ENCODE measurements at places on chromosomes 12 and 14.

DNA sequence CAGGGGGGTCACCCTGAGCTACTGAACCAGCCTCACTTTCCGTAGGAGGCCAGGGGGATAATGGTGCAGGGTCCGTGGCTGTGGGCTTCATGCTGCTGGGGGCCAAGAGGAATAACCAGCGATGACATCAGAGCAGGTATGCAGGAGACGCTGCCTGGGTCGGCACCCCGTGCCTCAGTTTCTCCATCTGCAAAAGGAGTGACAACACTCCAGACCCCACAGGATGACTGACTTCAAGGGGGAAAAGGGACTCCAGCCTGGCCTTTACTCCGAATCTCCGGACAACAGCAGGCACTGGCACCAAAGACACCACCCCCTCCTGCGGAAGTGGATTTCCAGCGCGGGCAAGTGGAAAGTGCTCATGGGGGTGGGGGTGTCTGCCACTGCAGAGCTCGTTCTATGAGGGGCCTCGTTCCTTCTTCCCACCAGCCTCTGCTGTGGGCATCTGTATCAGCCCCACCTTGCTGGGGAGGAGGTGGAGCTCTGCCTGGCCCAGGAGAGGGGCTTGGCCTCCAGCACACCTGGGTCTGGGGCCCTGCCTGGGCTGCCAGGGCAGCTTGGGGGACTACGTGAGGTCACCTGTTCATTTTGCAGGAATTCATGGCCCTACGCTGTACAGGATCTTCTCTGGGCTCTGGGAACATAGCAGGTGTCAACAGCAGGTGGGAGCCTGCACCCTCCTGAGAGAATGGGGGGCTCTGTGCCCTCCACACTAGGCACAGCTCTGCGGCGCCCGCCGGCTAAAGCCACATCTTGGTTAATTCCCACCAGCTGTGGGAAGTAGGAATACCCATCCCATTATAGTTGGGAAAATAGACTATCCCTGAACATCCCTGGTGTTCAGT, 216.6 kb upstream of the C14orf180 start:
- DNase-seq = no peak

DNA sequence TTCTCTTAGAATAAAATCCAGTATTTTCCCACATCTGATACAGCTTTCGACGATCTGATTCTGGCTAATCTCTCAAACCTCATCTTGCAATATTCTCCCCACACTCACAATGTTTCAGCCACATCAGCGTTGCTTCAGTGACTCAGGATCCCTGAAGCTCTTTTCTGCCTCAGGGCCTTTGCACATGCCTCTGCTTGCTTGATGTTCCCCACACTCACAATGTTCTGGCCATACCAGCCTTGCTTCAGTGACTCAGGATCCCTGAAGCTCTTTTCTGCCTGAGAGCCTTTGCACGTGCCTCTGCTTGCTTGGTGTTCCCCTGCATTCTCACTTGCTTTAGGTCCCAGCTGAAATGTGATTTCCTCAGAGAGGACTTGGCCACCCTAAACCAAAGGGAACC, 2.6 kb downstream of the C12orf42 start:
- no peak for DNase-seq

- DNase-seq = no peak
These were observed 163.5 kb downstream of the KITLG start for GRCh38 chr12:88416786-88417185.

GRCh38 chr12:124898923-124899294, 15.5 kb downstream of the UBC start:
- no peak for DNase-seq

DNA sequence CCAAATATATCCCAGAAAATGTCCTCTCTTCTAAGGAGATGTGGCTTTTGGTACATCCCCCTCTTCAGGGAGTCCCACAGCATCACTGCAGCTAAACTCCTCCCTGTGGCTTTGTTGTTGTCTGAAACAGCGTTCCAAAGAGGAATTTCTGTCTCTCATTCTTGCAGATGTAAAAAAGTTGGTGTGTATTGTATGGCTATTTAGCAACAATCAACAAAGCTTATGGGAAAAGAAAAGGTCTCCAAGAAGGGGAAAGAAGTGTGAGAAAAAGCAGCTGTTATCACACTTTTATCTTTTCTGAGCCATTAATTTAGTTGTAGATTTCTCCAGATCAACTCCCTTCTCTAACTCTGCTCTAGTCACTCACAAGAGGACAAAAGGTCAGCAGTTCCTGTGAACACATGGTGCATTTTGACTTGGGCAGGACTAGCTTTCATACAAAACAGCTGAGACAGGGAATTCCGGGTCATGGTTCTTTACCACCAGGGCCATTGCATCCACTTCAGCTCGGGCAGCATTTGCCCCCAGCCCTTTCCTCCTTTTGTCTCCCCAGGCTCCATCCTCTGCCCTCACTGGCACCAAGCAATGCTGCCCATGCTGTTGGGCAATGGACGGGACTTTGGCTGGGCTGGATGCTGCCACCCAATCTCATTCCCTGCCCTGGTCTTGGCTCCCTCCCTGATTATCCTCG, 184.7 kb downstream of the TMX1 start:
- DNase-seq = no peak

GRCh38 chr14:70472253-70473159, 20.5 kb downstream of the ADAM21 start:
- DNase-seq = no peak

DNA sequence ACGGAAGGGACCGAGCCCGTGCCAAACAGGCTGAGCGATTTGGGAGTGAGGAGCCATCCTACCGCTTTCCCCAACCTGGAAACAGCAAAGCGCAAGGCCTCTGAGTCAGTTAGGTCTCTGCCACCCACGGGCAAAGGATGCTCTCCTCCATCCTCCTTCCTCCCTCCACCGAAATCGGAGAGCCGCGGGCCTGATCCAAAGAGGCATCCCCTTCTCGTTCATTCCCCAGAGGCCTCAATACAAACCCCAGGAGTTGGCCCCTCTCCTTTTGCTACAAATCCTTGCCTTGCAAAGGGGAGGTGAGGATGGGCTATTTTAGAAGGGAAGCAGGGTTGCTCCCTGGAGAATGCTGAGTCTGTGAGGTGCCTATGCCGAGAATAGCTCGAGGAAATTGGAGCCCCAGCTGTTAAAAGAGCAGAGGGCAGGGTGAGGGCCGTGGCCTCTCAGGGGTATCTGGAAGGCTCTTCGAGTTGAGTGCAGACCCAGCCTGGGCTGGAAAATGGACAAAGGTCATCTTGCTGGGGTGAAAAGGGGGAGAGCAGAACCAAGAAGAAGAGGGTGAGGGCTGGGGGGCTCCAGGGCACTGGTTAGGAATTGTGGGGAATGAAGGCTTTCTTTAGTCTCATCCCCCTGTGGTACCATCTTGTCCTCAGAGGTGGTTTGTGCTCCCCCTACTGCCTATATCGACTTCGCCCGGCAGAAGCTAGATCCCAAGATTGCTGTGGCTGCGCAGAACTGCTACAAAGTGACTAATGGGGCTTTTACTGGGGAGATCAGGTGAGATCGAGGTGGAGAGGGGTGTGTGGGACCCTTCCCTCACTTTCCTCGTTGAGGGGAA, 1.1 kb downstream of the TPI1 start:
- DNase-seq = peak; percentile 24

DNA sequence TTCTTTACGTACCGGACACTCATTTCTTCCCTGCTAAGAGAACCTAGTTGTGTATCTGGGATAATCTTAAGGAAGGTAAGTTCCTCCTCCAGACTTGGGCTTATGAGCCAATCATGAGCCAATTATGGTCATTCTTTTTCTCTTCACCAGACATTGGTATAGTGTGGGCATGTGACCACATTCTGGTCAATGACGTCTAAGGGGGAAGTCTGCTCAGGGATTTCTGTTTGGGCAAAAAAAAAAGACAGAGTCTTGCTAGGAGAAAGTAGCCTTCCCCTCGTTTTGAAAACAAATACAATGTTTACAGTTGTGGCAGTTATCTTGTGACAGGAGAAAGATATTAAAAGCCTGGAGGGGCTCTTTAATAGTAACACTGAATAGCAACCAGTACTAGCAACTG, 20.1 kb upstream of the PLXNC1 start:
- no peak for DNase-seq

- no peak for DNase-seq
These were observed 71.3 kb downstream of the CHGA start for GRCh38 chr14:92994131-92994676.

- no peak for DNase-seq
These were observed 70.0 kb downstream of the PDE3A start for GRCh38 chr12:20438299-20438779.

DNA sequence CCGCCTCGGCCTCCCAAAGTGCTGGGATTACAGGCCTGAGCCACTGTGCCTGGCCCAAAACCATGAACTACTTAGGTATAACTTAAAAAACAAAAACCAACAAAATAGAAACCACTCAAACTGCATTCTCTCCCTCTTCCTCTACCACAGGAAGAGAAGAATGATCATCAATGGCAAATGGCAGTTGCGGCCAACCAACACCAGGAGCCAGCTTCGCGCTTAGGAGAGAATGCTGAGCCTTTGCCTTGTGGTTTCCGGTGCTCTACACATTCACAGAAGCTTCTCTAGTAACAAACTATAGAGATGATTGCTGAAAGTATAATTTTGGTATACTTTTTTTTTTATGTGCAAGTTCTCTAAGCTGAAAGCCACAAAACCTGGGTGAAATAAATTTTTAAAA, 17.1 kb downstream of the CATSPERB start:
- no peak for DNase-seq

GRCh38 chr14:101198398-101199027, 295.0 kb upstream of the RTL1 start:
- DNase-seq = no peak

GRCh38 chr14:101365329-101366158, 195.8 kb upstream of the DIO3 start:
- DNase-seq = no peak

DNA sequence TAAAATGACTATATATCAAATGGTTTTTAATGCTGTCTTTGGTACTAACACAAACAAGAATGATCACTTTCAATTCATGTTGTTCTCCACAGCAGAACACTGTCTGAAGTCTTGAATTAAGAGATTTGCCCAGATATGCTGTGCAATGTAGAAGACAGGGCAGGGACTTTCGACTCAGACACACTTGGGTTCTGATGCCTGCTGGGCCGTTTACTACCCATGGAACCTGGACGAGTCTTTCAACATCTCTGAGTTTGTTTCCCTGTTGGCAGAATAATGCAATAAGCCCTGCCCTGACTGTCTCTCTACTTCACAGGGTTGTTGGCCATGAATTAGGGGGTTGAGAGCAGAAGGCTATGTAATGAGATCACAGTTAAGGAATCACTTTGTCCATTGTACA, 162.6 kb upstream of the TMPO start:
- no peak for DNase-seq

DNA sequence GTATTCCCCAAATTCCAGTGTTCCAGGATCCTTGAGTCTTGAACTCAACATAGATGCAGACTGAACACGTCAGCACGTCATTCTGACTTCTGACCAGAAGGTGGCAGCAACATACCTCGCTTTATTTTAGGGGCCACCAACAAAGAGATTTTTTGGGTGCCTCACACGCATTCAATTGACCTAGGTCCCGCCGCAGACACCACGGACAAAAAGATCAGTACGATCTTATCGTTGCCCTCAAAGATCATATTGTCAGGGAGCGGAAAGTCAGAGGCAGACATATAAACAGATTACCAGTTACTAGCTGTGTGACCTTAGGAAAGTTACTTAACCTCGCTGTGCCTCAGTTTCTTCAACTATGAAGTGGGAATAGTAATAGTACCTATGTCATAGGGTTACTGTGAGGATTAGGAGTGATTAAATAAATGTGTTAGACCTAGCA, 6.5 kb upstream of the PRPH start:
- DNase-seq = peak; percentile 75

- no peak for DNase-seq
These were observed 74.5 kb downstream of the TMCC3 start for GRCh38 chr12:94575645-94576403.

- no peak for DNase-seq
These were observed 3.9 kb upstream of the DACT1 start for GRCh38 chr14:58633831-58634230.

DNA sequence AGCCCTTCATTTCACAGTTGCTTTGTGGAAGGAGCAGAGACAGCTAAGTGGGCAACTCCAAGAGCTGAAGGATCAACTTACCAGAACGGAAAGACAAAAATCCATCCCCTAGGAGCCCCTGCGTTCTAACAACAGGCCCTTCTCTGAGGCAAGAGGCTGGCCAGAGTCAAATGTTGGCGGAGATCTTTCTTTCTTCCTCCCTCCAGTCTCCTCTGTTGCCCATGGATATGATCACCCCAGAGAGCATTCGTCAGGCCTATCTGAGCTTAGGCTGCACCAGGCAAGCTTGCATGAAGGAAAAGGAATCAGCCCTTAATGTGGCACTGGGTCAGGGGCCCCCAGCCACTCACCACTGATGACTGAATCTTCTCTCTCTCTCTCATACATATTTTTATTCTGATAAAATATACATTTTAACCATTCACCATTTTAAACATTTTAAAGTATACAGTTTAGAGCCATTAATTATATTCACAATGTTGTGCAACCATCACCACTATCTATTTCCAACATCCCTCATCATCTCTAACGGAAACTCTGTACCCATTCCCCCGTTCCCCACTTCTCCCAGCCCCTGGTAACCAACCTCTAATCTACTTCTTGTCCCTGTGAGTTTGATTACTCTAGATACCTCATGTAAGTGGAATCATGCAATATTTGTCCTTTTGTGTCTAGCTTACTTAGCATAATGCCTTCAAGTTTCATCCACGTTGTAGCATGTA, 52.9 kb upstream of the CCND2 start:
- DNase-seq = no peak

DNA sequence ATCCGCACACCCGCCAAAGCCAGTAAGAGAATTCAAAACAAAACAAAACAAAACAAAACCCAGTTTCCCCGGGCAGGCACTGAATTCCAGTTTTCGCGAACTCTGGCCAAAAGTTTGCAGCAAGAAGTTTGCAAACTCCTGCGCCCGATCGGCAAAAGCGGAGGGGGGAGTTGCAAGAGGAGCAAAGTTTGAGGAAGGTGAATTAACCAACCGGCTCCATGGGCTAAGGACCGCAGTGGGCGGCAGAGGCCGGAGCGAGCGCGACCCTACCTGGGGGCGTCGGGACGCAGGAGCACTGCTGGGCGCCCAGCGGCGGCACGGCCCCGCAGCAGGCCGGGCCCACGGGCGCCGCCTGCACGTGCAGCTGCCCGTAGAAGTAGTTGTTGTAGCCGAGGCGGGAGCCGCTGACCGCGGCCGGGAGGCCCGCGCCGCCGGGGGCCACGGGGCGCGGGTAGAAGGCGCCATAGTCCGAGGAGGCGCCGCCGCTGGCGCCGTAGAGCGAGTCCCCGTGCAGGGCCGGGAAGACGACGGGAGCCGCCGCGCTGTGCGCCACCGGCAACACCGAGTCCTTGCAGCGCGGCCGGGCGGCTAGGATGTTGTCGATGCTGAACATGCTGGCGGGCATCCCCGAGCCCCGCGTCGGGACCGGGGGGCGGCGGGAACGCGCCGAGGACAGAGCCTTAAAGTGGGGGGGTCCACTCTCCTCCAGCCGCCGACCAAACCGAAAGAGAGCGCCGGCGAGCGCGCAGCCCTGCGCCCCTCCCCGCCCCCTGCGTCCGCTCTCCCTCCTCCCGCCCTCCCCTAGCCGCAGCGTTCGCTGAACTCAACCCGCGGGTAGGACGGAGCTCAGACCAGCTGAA, at the start of gene GSC:
Gene GSC, minus strand, starts transcription at position 723 of the 860 bp plus-strand sequence. Its CDS starts 98 bp downstream, at position 625.
- DNase-seq = no peak

GRCh38 chr12:58870595-58870994, 49.7 kb downstream of the LRIG3 start:
- no peak for DNase-seq

- DNase-seq = no peak
These were observed 43.5 kb downstream of the MNAT1 start for GRCh38 chr14:60777856-60778578.
